ENCODE measurements at places on chromosomes 4 and X.

DNA sequence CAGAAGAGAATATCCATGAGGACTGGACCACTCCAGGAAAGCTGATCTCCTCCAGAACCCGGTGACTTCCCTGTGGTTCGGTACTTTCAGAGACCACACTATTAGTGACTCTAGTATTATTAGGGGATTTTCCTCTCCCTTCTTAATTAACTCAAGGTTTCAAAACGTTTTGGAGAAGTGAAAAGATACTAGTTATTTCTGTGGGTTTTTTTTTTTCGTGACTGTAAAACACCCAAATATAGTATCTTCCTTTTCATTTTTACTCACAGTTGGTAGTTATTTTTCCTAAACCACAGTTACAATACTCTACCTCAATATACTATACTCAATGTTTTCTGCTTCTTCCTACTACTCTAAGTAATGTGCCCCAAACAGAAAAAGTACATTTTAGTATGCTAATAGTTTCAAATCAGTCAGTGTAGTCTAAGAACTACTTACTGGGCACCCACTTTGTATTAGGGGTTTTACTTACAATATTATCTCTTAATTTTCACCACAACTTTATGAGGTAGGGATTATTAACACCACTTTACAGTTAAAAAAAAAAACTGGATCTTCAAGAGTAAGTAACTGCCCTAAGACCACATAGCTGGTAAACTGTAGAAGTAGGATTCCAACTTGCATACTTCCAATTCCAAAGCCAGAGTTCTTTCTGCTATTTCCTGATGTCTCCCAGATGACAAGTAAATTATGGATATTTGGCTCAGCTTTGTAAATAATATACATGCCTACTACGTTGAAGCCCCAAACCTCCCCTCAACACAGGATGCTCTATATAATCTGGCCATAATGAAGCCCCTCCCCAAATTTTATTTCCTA, 45.0 kb downstream of the SLC9A7 start:
- no peak for DNase-seq

DNA sequence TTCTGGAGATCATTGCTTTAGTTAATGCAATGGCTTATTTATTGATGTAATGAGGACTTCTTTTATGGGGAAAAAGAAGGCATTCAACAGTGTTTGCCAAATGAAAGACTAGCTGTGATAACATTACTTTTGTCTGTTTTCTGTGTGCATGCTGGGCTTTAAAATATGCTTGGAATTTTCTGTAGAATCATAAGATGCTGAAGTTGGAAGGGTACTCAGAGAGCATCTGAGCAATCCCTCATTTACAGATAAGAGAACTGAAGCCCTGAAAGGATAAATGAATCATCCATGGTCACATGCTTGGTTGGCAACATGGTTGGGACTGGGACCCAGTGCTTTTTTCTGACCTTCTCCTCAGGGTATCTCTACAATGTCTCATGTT, 31.4 kb upstream of the PITX2 start:
- peak; percentile 43 for DNase-seq

DNA sequence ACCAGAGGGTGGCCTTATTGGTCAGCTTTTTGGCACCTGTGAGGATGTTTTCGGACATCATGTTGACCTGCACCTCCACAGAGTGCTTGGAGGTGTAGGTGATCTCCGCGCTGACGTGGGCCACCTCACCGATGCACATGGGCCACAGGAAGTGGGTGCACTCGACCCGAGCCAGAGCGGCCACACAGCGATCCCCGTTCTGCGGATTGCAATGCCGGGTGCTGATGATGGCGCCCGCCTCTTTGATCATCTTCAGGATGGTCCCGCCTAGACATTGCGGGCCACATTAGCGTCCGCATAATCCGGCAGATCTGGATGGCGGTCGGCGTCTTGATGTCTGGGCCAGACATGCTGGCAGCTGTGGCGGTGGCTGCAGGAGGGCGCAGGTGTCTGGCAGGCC, 12.9 kb upstream of the N4BP2 start:
- no peak for DNase-seq

- DNase-seq, result no peak
Measured at GRCh38 chr4:108965016-108965415, 202.2 kb upstream of the ETNPPL start.

DNA sequence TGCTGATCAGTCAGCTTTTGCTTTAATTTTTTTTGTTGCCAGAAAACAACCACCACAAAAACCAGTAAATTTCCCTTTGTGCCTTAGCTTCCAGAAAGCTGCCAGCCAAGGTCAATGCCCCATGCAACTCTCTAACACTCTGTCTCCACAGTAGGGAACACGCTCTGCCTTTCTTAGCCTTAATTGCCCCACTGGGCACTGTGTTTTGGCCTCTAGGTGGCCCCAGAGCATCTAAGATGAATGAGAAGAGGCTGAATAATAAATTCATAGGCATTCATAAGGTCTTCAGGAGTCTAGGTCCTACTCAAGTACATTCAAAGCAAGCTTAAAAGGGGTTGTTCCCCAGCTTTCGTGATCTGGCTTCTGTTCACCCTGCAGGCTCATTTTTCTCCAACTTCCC, 57.7 kb upstream of the PASD1 start:
- peak; percentile 61 for DNase-seq

DNA sequence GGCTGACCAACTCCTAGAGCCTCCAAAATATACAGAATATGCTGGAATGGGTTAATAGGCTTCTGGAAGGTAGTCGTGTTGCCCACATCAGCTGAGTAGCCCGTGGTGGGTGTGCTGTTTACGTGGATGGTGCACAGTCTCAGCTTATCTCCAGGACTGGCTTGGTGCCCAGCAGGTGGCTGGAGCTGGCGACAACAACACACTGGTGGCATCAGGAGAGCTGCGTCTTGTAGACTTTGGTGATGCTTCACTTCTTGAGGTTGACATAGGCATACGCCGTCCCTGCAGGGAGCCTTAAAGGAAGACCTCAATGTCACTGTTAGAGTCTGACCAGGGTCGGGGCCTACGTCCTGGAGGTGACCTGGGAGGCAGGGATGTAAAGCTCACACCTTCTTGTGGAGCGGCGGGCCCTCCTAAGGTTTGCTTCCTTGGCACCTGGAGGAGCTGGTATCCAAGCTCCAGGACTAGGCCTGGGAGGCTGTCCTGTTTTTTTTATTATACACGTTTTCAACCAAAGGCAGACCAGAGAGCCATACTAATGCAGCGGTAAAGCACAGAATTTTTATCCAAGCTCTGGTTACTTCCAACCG, 26.5 kb upstream of the RBMX start:
- DNase-seq, result no peak

GRCh38 chrX:15207384-15207783, 62.5 kb downstream of the ASB9 start:
- DNase-seq, result no peak

All from islet precursor cell (in vitro differentiated cells).